ENCODE measurements at places on chromosomes 2 and 18.
A peak's percentile ranks its signal among the peaks of the same experiment; 100 is the strongest.

DNA sequence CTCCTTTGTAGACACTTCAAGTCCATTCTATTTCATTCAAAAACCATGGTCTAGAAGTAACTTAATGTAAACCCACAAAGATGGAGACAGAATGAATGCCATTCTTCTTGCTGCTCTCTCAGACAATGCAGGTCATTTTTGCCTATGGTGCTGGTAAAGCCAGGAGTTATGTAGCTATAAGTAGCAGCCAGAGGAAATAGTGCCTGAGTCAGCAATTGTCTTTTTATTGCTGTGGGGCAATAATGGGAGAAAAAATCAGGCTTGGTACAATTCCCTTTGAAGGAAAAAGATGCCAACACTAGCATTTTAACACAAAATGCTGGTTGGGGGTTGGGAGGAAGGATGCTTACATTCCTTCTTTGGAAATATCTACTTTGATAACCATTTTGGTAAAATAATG lies 43.5 kb downstream of the SCN1A start:
- DNase-seq, result no peak

DNA sequence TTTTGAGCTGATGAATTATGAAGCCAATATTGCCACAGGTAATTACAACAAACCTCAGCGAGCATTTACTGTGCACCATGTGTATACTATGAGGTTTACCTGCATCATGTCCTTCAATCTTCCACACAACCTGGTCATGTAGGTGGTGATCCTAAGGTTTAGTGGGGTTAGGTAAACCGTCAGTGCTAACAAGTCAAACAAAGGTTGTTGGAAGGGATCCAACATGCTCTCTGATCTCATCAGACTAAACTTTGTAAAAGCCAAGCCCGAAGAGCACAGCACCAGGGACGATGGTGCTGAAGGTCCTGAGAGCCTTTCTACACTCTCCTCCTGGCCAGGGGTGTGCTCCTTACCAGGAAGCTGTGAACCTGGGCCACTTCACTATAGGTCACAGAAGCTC lies 29.4 kb downstream of the SH3YL1 start:
- DNase-seq, result no peak

GRCh38 chr2:9430316-9431293 lies 7.2 kb downstream of the CPSF3 start:
- DNase-seq, result no peak

GRCh38 chr2:108253106-108253505 lies 13.3 kb downstream of the SULT1C3 start:
- no peak for DNase-seq

DNA sequence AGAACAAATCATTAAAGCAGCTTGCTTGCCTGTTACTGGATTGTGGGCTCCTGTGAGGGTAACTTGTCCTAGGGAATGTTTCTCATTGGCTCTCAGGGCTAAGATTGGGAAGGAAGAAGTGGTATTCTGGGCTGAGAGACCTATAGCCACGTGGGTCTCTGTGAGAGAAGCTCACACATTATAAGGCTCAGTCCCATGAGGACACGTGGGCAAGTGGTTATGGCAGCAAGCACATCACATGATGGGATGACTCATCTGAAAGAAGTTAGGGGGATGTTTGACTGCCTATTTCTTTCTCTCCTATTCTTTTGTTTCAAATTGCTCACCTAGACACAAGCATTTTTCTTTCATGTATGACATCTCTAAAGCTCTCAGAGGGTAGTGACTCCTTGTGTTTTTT lies 418.0 kb upstream of the ST6GAL2 start:
- no peak for DNase-seq

- DNase-seq, result no peak
These were observed 3.7 kb upstream of the ESPNL start for GRCh38 chr2:238096311-238097011.

GRCh38 chr18:23587220-23587642 lies 925 bp upstream of the NPC1 start:
- no peak for DNase-seq

- peak; percentile 11 for DNase-seq
These were observed 60.1 kb upstream of the PAX3 start for GRCh38 chr2:222358876-222359275.

- DNase-seq, result no peak
These were observed 40.8 kb downstream of the SCRN3 start for GRCh38 chr2:174436351-174436750.

GRCh38 chr18:54125429-54125828 lies 99.0 kb downstream of the MBD2 start:
- DNase-seq, result no peak

- no peak for DNase-seq
These were observed 26.3 kb downstream of the FOSL2 start for GRCh38 chr2:28419003-28419402.

DNA sequence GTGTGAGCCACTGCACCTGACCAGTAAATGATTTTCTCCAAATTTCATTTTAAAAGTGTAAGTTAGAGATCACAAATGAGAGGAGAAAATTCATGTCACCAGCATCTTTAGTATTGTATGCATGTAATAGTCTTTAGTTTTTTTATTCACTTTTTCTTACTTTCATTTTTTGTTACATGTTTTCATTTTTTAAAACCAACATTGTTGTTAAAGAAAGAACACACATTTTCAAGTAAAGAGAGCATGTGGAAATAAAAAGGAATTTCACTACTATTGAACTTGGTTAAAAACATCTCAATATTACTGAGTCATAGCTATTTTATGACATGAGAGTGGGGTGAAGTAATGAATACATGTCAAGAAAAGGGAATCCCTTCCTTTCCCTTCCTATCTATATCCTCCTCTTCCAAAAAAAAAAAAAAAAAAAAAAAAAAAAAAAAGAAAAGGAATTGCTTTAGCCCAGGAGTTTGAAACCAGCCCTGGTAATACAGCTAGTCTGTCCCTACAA lies 29.1 kb upstream of the PMAIP1 start:
- DNase-seq, result no peak

- no peak for DNase-seq
These were observed 29.8 kb upstream of the LCLAT1 start for GRCh38 chr2:30417253-30417652.

- DNase-seq, result no peak
These were observed 1626.3 kb upstream of the CELF4 start for GRCh38 chr18:39191931-39192330.

DNA sequence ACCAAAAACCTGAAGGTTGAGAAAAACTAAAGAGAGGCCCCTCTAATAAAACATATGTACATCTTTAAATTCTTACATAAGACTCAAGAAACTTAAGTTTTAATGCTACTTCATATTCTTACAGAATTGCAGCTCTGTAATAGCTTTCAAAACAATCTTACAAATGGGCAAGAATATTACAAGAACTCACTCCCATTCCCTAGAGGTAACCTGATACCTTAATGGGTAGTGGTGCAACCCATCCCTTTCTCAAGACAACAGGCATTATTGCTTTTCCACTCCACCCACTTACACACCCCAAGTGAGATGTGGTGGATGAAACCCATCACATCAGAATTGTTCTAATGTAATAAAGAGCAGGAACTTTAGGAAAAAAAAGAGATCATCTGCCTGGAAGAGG lies 103.7 kb downstream of the RBMS1 start:
- DNase-seq, result peak; percentile 41

GRCh38 chr2:12896318-12896982 lies 179.7 kb downstream of the TRIB2 start:
- DNase-seq, result no peak

- no peak for DNase-seq
These were observed 223.9 kb upstream of the TCF4 start for GRCh38 chr18:55811925-55812324.

GRCh38 chr2:219001577-219002394 lies 8.6 kb upstream of the CRYBA2 start:
- DNase-seq, result peak; percentile 65

- peak; percentile 51 for DNase-seq
These were observed 782.1 kb downstream of the EPHA4 start for GRCh38 chr2:220789961-220790360.

DNA sequence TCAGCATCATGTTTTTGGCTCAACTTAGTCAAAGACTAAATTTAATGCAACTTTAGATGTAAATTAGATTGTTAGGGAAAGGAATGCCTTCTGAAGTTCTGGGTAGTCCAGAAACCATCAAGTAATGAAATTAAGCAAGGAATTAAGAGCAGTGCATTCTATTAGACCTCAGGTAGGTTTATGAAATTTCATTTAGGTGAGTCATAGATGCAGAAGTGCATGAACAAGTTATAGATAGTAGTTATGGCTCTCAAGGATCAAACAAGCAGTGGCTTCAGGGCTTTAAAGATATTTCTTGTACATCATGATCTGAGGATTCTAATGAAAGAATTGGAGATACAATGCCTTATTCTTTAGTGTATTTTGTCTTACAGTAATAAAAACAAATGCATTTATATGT lies 25.4 kb upstream of the SPOPL start:
- DNase-seq, result peak; percentile 40

DNA sequence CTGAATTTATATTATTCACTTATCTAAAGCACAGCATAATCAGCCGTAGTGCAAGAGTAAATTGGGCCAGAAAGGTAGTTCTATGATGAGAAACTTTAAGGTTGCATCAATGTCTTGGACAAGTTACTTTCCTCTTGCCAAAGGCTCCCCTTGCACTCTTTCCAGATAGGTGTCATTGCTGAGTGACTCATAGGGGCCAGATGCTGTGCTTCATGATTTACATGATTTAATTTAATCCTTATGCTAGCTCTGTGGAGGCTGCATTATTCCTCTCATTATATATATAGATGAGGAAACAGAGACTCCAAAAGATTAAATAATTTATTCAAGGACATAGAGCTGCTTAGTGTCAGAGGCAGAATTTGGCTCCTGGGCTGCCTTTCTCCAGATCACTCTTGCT lies 5.0 kb downstream of the CFAP221 start:
- DNase-seq, result peak; percentile 25

GRCh38 chr18:11963991-11964484 lies 17.3 kb upstream of the IMPA2 start:
- no peak for DNase-seq

GRCh38 chr2:24824966-24825882 lies 32.0 kb downstream of the CENPO start:
- DNase-seq, result no peak

GRCh38 chr2:108629417-108629816 lies 89.9 kb upstream of the RANBP2 start:
- no peak for DNase-seq

DNA sequence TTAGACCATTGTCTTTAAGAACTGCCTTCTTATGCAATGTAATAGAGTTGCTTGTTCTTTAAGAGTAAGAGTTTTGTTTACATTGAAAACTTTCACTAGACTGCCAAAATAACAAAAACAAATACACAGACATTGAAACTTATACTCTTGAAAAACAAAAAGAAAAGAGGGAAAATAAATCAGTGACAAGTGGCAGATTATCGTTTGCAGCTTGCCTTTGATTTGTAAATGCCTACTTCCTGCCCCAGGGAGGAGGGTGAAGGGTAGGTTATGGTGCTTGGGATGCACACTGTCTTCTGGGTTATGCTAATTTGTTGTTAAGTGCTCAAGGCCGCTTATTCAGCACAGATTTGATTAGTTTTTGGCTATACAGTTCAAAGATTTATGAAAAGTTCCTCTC lies 198.7 kb downstream of the TGIF1 start:
- DNase-seq, result no peak

DNA sequence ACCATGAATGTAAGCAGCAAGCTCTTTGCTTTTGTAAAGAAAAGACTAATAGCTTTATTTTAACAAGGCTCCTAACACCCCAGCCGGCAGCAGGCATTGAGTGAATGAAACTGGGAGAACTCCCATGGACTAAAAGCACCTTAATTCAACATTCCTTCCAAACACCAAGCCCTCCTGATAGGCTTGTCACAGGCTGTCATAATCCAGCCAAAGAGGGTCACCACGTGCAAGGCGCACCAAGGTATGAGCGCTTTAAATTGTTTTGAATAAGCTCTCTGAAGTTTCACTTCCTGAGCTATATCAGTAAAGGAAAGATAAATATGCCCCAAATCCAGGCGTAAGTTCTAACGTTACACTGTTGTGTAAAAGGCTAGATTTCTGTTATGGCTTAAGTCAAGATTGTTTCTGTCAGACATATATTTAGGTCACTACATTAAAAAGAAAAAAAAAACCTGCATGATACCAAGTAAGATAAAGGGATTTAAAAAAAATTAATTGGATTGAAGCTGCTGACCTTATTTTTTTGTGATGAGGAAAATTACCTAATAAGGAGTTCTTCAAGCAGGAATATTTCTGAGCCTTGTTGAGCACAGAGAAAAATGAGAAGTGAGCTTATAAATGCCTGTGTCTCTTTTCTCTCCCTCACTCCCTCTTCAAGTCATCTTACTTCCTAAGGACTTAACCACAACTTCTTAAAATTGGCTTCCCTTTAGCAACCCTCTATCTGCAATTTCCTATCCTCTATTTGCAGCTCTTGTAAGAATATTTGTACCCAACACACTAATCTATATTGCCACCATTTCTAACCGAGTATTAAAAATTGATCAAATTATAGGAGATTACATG lies 136.1 kb upstream of the NRP2 start:
- DNase-seq, result no peak

DNA sequence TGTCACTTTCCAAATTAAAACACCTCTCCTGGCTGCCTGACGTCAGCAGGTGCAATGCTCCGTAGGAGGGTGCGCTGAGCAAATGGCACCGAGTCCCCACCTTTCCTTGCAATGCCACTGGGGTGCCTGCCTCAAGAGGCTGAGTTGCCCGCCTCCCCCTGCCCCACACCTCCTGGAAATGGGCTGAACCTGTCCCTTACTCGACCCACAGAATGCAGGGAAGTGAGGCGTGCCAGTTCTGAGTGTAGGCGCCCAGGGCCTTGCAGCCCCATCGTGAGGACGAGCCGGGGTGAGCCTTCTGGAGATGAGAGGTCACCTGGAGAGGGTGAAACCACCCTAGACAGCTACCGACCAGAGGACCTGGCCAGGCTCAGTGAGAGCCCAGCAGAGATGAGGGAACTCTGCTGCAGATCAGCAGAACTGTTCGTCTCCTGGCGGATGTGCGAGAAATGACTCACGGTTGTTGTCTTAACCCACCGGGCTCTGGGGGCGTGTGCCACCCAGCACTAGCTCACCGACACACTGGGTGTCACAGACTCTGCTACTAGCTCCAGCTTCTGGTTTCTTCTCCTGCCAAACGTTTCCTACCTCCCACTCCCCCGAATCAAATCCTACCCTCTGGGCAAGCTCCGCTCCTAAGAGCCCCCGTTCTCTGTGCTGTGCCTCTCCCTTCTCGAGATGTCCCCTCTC lies 168.7 kb upstream of the HDAC4 start:
- DNase-seq, result no peak

DNA sequence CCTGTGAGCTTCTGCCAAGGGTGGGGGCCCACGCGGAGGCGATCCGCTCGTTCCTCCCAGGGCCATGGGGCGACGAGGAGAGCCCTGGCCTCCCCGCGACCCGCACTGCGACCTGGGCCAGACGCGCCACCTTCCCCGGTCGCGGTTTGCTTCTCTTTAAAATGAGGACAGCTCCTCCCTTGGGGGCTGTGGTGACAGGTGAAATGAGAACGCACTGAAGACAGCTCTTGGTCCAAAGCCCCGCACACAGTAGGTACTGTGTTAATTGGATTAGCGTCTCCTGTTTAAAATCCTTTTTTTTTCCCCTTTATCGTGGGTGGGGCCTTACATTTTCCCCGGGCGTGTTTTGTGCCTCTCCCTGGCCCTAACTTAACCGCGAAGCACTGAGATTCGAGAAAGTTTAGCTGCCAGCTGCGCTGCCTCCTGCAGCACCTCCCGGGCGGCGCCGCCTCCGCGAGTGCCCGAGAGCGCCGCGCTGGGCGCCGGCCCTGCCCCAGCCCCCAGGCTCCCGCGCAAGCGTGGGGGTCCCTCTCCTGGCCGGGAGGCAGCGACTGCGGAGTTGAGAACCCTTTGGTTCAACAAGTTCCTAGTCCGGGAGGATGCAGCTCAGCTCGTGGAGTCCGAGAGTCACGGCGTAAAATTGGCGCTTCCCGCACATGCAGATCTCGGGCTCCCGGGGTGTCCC lies 1.1 kb downstream of the HPCAL1 start:
- peak; percentile 42 for DNase-seq
